ENCODE measurements at places on chromosomes 7 and 10.

DNA sequence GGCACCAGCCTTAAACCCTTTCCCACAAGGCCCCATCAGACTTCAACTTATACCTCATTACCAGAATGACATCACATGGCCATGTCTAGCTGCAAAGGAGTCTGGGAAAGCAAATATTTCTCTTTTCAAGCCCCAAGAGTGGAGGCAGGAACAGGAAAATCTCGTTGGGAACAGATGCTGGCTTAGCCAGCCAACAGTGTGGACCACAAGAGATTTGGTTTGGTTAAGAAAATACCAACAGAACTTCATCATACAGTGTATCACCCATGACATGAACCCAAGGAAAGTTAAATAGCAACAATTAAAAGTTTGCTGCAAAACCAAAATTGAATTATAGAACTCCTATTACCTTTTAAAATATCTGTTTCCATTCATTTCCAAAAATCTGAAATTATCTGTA, 2.2 kb upstream of the MET start:
- DNase-seq: no peak

GRCh38 chr7:17506095-17506494, 207.6 kb downstream of the AHR start:
- DNase-seq: no peak

DNA sequence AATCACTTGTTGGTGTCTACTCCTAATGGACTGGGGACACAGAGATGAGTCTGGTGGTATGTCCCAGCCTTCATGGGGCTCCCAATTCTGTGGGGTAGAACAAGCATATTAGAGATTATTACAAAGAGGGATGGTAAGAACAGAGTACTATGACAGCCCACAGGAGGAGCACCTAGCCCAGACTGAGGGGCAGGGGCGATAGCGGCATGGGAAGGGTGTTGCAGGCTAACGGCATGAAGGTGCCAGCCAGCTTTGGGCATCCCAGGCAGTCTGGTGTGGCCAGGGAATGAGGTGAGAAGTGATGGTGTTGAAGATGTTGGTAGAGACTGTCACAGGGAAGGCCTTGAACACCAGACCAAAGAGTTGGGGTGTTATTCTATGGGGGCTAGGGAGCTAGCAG, 280.0 kb downstream of the RPS24 start:
- DNase-seq: no peak

- no peak for DNase-seq
These were observed 15.9 kb upstream of the AKR1B1 start for GRCh38 chr7:134474828-134475227.

DNA sequence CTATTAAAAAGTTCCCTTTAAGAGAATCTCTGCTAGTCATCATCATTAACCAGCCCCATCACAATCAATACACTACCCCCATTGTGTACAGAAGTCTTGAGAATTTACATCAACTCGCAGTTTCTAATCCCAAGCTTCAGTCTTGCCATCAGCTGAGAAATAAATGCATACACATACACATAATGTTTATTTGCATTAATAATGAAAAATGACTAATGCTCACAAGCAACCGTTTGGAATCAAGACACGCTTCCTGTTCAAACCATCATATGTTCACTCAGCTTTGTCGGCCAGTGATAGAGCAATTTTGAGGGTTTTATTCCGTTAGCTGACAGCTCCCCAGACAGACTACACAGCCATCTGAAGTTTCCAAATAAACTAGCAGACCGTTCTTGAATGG, 287.1 kb downstream of the SFMBT2 start:
- no peak for DNase-seq

GRCh38 chr10:114649217-114649903, 8.7 kb downstream of the ABLIM1 start:
- DNase-seq: no peak

GRCh38 chr7:40827222-40828085, 692.6 kb downstream of the SUGCT start:
- no peak for DNase-seq

GRCh38 chr10:11154333-11154732, 136.7 kb downstream of the CELF2 start:
- no peak for DNase-seq

DNA sequence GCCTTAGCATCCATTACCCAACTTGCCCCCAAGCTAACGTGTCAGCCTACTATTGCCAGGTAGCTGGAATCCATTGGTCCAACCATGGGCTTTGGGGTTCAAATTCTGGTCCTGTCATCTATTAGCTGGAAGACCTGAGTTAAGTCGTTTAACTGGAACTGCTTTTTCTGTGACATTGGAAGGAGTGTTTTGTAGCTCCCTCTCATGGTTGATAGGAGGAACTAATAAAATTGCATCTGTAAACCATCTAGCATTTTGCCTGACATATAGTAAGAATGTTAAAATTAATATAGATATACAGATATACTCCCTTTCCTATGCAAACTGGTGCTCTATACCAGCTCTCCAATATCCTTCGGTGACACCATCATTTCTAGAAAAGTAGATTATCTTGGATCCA, 23.8 kb upstream of the SLF2 start:
- no peak for DNase-seq

- no peak for DNase-seq
These were observed 7.2 kb upstream of the DMBT1 start for GRCh38 chr10:122553341-122553740.

- DNase-seq: no peak
These were observed 170.8 kb upstream of the HABP2 start for GRCh38 chr10:113381981-113382509.

- no peak for DNase-seq
These were observed 290.6 kb downstream of the PRPF18 start for GRCh38 chr10:13877154-13877909.

- DNase-seq: no peak
These were observed 70.2 kb upstream of the KLF14 start for GRCh38 chr7:130804220-130804619.

- no peak for DNase-seq
These were observed 2.1 kb upstream of the IDE start for GRCh38 chr10:92575961-92576360.

- no peak for DNase-seq
These were observed 20.5 kb upstream of the PPP1R3C start for GRCh38 chr10:91653219-91653870.

DNA sequence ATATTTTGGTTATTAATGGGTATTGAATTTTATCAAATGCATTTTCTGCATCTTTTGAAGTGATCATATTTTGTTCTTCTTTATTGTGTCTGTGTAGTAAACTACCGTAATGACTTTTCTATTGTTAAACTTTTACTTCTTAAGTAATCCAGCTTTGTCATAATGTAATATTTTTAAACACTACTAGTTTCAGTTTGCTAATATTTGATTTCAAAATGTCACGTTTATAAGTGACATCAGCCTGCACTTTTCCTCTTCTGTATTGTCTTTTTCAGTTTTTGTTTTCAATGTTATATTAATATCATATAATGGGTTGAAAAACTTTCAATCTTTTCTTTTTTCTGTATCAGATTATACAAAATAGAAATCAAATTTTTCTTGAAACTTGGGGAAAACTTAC, 71.6 kb upstream of the ANKRD1 start:
- no peak for DNase-seq

- DNase-seq: no peak
These were observed 10.0 kb downstream of the CYP3A5 start for GRCh38 chr7:99669782-99670181.

DNA sequence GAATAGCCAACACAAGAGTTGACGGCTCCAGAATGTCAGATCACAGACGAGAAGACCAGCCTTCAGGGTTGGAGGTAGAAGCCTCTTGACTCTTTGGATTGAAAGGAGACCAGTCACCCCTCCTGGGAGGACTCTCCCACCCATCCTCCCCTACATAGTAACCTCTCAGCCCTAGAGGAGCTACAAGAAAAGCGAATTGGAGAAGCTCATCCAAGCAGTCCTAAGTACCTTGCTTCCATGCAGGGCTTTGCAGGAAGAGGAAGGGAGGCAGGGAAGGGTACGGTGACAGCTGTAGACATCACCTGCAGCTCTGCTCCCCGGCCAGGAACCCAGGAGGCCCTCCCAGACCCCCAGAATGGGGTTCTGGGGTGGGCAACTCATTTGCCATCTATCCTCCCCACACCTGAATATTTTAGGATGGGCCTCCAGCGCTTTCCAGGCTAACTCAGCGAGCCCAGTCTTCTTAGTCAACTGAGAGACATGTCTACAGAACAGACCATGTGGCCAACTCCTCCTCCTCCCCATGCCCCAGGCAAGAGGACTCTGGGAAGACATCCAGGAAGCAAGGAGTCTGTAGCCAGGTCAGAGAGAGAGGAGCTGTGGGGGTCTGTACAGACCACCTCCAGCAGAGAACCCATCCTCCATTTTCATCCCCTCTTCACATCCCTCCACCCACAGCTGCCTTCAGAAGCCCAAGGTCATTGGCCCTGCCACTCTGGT, 55.6 kb upstream of the LBX1 start:
- DNase-seq: no peak

GRCh38 chr10:102795453-102796406, 41.5 kb downstream of the CYP17A1 start:
- DNase-seq: no peak

GRCh38 chr7:73395538-73396503, 37.8 kb upstream of the FZD9 start:
- no peak for DNase-seq

DNA sequence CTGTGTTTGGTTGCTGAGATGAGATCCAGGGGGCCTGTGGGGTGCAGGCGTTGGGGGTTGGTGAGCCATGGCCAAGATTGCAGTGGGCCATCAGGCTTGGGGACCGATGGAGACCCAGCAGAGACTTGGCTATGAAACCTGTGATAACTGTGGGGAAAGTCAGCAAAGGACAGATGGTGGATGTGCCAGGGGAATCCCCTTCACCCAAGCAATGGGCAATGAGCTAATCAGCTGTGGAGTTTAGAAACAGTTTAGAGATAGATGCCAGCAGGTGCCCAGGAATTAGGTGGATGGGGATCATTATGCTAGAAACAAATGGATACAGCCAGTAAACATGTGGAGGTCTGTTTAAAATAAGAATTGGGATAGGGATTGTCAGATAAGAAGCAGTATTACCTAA, 151.4 kb upstream of the FERD3L start:
- DNase-seq: no peak

GRCh38 chr7:5320802-5321396, 38.2 kb downstream of the SLC29A4 start:
- no peak for DNase-seq

DNA sequence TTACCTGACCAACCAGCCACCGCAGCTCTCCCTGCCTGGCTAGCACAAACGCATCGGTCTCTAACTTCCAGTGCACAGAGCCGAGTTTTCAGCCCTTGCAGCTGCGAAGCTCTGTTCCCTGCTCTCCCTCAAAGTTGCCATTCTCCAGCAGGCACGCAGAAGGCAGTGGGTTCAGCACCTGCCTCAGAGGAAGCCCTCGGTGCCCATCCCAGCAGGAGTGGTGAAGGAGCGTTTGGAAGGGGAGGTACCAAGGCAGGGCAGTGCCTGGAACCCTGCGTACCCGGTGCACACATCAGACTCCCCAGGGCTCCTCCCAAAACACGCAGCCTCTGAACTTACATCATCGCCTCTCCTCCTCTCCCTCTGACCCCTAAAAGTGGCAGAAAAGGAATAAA, 1.7 kb upstream of the STK32C start:
- DNase-seq: no peak

GRCh38 chr10:58704671-58705141, 192.0 kb downstream of the BICC1 start:
- DNase-seq: no peak

GRCh38 chr7:69374044-69374425, 224.2 kb upstream of the AUTS2 start:
- DNase-seq: no peak

DNA sequence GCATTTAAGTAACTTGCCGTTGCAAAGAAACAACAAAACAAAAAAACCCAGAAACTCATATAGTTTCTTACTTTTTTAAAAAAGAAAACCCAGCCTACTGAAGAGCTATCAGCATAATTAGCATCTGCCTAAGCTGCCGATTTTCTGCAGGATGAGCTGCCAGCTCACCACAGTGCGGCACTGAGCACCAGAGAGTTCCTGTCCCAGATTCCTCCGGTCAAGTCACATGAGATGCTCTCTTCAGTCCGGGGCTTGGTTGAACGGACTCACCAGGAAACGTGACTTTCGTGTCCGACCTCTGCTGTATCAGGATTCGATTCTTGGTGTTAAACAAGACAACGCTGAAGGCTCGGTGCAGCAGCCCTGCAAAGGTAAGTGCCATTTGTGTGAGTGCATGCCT, 3.2 kb downstream of the IDI2 start:
- no peak for DNase-seq

DNA sequence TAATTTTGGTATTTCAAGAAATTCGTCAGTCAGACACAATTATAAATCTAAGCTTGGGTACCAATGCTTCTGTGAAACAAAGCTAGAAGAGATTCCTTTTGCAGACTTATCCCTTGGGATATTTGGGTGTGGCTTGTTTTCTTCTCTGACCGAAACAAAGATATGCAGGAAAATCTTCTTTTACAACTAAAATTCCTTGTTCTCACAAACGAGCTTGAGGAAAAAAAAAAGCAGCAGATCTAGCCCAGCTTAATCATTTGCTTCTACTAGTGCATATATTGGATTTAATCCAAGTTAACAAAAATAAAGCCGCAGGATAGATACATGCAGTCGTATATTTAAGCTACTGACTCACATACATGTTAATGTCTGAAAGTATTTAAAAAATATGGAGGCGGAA, 104.2 kb downstream of the PRTFDC1 start:
- no peak for DNase-seq

GRCh38 chr7:70306173-70306572, 707.9 kb downstream of the AUTS2 start:
- no peak for DNase-seq

DNA sequence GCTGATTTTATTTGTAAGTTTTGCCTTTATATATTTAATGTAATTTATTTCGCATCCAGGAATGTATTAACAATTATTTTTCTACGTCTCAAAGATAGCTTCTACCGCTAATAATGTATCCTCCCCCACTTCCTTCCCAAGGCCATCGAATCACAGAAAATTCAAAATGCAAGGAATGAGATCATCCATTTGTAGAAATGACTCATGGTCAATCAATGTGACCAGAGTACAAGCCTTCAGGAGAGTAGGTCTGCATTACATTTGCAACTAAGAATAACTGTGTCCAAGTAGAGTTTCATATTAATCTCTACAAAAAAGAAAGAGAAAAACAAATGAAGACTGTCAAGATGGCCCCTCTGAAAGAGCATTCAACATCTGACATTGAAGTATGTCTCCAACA, 205.9 kb upstream of the PHF14 start:
- DNase-seq: no peak

DNA sequence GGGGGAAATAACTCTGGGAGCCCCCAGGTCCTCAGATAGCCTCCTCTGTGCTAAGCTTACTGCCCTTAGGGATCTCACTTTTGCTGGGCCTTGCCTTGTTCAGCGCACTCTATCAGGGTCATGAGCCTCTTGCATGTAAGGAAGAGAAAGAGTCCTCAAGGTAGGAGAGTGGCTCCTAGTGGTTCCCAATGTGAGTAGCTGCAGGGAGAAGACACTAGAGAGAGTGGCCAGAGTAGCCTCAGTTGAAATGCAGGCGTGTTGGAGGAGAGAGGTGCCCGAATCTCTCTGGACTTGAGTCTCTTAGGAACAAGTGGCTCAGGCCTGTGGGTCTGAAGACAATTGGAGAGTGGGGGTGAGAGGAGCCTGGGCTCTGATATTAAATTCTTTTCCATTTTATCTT, 94.3 kb upstream of the SORCS3 start:
- no peak for DNase-seq

All from stimulated activated CD8-positive, alpha-beta memory T cell treated with anti-CD3 and anti-CD28 coated beads, Interleukin-4, amount 100 ng/mL, for 1 hour (primary cell).